ENCODE measurements at places on chromosomes 12 and 14.
A peak's percentile ranks its signal among the peaks of the same experiment; 100 is the strongest.

DNA sequence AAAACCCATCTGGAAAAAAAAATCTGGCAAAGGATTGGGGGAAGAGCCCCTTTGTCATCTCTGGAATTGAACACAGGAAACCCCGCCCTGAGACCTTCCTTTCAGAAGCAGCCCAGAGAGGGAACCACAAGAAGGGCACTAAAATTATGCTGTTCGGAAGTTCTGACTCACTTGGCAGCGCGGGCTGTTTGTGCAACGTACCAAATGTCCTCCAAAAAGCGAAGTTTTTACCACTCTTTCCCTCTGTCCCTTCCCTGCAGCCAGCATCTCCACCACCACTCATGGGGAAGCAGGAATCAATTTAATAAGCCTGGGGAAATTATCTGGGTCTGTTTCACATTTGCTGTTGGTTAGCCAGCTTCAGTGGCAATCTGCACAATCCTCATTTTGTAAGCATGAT, 3.2 kb upstream of the SYNE3 start:
- DNase-seq = peak; percentile 50

DNA sequence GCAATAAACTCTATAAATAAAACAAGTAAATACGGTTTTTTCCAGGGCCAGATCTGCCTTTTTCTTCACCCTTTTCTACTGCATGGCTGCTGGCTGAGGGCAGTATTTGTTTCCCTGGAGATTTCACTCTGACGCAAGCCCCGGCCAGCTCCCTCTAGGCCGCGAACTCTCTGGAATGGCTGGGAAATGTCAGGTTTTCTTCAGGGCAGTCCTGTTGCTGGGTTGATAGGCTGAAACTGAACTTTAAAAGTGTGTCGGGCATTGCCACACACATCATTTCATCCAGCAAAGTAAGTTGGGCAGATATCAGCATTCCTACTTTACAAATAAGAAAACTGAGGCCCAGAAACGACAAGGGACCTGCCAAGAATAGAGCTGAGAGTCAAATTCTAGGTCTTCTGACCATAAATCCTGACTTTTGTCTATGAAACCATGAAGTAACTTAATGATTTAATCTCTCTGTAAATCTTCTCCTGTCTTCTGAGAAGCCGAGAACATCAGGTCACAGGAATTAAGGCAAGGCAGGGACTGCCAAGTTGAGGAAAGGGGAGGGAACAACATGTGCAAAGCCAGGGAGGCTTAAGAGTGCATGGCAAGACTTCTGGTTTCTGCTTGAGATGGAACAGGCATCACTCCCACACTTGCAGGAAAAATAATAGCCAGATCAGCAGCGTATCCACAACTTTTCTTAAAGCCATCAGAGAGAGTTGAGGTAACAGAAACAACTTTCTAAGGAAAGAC, 205.0 kb upstream of the CCDC196 start:
- DNase-seq = no peak

- DNase-seq = no peak
Observed at GRCh38 chr12:69872804-69873203, 47.8 kb downstream of the MYRFL start.

- DNase-seq = no peak
Observed at GRCh38 chr14:95153866-95154265, 3.5 kb downstream of the DICER1 start.

- no peak for DNase-seq
Observed at GRCh38 chr12:50979369-50980052, 27.2 kb downstream of the HIGD1C start.

DNA sequence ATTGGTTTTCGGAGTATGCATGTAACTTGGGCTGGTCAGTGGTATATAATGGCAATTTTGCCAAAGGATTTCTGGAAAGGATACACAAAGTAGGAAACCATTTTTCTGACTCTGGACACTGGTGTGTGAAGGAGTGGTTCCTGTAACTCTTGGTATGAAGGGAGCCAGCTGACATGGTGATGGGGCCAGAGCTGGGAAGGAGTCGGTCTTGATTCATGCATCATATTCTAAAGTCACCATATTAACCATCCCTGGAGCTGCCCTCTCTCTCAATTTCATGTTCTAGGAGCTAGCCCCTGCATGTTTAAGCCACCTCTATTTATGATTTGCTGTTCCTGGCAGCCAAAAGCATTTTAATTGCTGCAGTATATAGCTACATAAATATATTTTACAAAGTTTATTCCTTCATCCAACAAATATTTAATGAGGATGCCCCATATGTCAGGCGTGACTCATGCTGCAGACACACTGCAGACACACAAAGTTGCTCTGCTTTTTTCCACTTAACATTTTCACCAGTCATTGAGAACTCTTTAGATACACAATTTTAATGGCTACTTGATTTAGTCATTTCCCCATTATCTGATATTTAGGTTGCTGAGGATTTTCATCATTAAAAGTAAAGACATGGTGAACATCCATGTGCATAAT, 78.7 kb upstream of the PSMC1 start:
- no peak for DNase-seq

DNA sequence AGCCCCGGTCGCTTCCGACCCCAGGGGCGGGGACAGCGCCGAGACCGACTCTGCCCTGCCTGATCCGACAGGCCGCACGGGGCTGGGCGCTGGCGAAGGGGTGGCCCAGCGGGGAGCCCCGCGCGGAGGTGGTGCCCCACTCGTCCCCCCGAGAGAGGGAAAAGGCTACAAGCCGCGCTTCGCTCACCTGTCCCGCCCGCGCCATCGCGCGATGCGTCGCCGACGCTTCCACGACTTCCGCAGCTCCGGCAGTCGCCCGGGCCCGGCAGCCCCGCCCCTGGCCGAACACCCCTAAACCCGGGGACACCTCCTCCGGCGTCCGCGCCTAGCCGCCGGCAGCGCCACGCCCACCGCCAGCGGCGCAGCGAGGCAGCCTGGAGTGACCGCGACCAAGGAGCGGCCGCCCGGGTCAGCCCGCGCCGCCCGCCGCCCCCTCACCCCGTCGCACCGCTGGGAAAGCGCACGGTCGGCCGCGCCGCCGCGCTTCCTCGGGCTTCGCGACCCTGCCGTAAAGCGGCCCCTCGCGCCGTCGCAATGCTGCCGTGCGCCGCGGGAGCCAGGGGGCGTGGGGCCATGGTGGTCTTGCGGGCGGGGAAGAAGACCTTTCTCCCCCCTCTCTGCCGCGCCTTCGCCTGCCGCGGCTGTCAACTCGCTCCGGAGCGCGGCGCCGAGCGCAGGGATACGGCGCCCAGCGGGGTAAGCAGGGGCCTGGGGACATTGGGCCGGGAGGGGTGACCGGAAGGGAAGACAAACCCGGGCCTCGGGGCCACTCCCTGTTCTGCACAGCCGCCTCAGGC, at the start of the genes BAG5 and COA8:
Gene BAG5 (minus strand): TSS at position 229 of the 797 bp plus-strand sequence. CDS start 1,493 bp downstream, outside the sequence.
Gene COA8 (plus strand): TSS at position 532 of the 797 bp plus-strand sequence. CDS start 42 bp downstream, at position 574.
- DNase-seq = peak; percentile 77

GRCh38 chr14:78673845-78674244, 503.7 kb downstream of the NRXN3 start:
- no peak for DNase-seq

DNA sequence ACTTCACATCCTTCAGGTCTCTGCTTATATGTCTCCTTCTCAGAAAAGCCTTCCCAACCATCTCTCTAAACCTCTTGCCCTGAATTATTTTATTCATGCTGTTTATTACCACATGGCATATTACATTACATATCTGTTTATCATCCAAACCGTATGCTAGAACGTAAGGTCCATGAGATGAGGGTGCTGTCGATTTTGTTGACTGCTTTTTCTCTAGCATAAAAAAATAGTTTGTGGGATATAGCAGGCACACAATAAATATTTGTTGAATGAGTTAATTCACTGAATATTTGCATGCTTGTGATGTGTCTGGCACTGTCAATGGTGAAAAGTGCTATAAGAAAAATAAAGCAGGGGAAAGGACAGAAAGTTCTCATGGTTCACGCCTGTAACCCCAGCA, 22.9 kb downstream of the SAMD4A start:
- no peak for DNase-seq

GRCh38 chr12:22229652-22230279, 104.7 kb downstream of the ST8SIA1 start:
- DNase-seq = no peak

DNA sequence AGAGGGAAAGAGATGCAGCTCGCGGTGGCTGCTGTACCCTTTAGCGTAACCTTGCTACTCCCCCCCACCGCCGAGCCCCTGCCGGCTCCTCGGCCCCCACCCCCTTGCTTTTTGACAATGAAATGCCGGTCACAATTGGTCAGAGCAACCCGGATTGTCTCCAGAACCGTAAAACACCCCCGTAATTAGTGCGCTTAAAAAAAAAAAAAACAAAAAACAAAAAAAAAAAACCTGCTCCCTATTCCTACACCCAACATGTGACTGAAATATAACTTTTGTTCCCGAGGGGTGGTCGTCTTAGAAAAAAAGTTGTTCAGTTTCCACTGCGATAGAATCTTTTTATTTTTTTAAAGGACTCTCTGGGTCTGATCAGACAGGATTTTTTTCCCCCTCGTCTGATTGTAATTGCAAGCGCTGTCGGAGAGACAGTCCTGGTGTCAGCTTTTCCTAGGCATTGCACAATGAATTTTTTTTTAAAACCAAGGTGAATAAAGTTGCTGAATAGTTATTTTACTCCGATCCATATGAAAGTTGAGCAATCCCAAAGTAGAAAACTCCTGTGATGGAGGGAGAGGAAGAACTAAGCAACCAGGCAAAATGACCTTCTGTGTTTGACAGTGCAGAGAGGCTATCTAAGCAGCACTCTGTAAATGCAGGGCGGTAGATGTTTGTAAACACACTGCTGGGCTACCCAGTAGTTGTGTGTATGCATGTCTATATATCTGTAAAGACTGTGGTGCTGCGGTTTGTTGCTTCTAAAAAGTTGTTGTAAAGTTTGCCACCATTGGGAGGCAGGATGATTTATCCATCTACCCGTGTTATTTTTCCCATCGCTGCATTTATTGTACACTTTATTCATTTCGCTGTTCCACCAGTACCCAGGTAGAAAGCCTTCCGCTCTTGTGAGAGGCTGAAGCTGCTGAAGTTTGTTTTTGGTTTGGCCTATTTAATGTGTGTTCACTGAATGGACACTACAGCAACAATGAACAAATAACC, 1.1 kb downstream of the ETV6 start:
- DNase-seq = no peak

DNA sequence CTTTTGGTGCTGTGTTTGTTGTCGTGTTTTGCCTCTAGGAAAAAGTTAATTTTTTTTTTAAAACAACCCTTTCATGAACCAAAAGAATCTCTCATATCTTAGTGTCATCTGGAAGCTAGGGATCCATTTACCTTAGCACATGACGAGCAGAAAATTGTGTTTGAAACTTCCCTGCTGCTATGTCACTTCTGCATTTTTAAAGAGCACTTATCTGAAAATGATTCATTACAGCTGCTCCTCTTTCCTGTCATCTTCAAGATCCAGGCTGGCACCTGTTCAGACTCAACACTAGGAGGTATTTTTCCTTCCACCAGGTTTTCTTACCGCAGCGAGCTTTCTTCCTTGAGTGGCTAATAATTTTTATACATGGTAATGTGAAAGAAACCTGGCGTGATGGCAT, 67.0 kb downstream of the EML1 start:
- no peak for DNase-seq
